IPS DF 6.9 (cell line): ENCODE measurements at places on chromosomes 7 and 10.

- H3K27me3 ChIP-seq, result no peaks in the 10 kb centered on the region
- no peaks in the 10 kb centered on the region for H3K4me1 ChIP-seq
- H3K36me3 ChIP-seq, result no peaks in the 10 kb centered on the region
- no peak overlapping the region for H3K4me3 ChIP-seq
- no peak overlapping the region for H3K27ac ChIP-seq
These were observed 382.1 kb downstream of the ANKRD7 start for GRCh38 chr7:118606602-118607001.

DNA sequence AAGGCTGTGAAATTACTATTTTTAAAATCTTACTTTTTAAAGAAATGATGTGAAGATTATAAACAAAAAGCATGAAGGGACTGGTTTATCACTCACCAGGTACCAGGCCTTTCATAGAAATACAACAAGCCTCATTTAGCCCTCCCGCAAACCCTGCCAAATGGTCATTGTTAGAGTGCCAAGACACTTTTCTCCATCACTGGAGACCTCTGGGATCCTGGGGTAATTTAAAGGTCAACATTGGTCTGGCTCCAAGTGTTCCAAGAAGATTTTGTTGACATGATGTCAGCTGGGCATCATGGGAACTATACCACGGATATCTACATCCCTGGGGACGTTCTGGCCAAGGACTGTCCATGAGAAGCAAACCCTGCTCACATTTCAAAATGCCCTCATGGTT lies 138.0 kb upstream of the FRMD4A start:
- no peaks in the 10 kb centered on the region for H3K27me3 ChIP-seq
- no peaks in the 10 kb centered on the region for H3K4me1 ChIP-seq
- no peak overlapping the region for H3K27ac ChIP-seq
- H3K36me3 ChIP-seq, result no peaks in the 10 kb centered on the region
- no peak overlapping the region for H3K4me3 ChIP-seq

DNA sequence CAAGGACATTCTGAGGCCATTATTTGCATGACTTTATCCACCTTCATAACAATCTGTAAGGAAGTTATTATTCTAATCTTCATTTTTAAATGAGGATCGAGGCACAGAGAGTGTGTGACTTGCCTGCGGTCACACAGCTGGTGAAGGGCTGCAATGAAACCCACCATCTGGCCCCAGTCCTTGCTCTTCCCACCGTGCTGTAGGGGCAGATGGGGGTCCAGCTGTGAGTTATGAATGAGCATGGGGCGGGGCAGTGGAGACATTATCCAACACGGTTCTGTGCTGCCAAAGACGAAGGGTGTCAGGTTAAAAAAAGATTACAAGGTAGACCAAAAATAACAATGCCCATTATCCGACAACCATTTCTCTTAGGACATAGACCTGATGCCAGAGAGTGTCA lies 417.5 kb upstream of the MGMT start:
- no peaks in the 10 kb centered on the region for H3K27me3 ChIP-seq
- H3K4me1 ChIP-seq, result no peaks in the 10 kb centered on the region
- no peak overlapping the region for H3K4me3 ChIP-seq
- no peak for DNase-seq
- no peak overlapping the region for H3K27ac ChIP-seq

DNA sequence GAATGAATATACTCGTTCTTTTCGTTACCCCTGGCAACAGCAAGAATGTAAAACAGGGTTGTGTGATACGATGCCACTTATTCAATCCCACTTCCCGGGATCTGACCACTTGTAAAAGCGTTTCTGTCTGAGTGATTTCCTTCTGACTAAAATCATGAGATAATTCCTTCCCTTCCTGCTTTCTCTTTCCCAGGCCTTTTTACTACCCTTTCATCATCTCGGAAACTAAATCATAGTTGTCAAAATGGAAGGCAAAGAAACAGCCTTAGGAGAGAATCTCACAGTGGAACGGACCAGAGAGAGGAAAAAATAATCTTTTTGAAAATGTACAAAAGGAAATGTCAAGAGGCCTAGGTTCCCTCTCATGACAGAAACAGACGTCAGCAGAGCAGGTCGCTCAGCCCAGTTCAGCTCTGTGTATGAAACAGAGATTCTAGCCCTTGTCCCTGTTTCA lies 29.8 kb downstream of the DIP2C start:
- H3K36me3 ChIP-seq, result no peaks in the 10 kb centered on the region
- H3K4me3 ChIP-seq, result no peak overlapping the region
- no peak overlapping the region for H3K27ac ChIP-seq
- no peaks in the 10 kb centered on the region for H3K27me3 ChIP-seq
- DNase-seq, result no peak

GRCh38 chr10:55837273-55837672 lies 523.8 kb downstream of the ZWINT start:
- H3K27me3 ChIP-seq, result no peaks in the 10 kb centered on the region
- no peak overlapping the region for H3K27ac ChIP-seq
- no peak for DNase-seq
- H3K4me3 ChIP-seq, result no peak overlapping the region
- no peaks in the 10 kb centered on the region for H3K4me1 ChIP-seq
- H3K36me3 ChIP-seq, result no peaks in the 10 kb centered on the region

- no peak overlapping the region for H3K27ac ChIP-seq
- H3K27me3 ChIP-seq, result no peaks in the 10 kb centered on the region
- DNase-seq, result no peak
- H3K4me3 ChIP-seq, result no peak overlapping the region
These were observed 123.4 kb downstream of the NEURL1 start for GRCh38 chr10:103616705-103617601.

DNA sequence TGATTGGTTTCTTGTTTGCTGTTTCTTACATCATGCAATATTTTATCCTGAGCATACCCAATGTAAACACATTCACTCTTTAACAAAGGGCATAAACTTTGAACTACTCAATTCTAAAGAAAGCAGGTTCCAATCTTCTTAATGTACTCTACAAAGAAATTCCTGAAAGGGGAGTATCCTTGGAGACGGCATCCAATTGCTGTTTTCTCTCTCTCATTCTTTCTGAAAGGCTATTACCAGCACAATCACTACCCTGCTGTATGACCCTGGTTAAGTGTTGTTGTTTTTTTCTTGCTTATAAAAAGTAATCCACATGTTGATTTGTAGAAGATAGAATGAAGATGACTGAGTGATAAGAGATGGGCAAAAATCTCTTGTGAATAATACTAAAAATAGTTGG lies 176.0 kb downstream of the ZNF365 start:
- H3K27me3 ChIP-seq, result no peaks in the 10 kb centered on the region
- DNase-seq, result no peak
- no peaks in the 10 kb centered on the region for H3K4me1 ChIP-seq
- H3K27ac ChIP-seq, result no peak overlapping the region

- H3K36me3 ChIP-seq, result no peaks in the 10 kb centered on the region
- H3K27ac ChIP-seq, result no peak overlapping the region
- DNase-seq, result no peak
- H3K27me3 ChIP-seq, result no peaks in the 10 kb centered on the region; the same call in 1 of the 2 replicates
These were observed 26.1 kb upstream of the TRUB1 start for GRCh38 chr10:114911801-114912469.

- no peaks in the 10 kb centered on the region for H3K36me3 ChIP-seq
- no peak overlapping the region for H3K4me3 ChIP-seq
- no peak overlapping the region for H3K27ac ChIP-seq
These were observed 55.5 kb downstream of the KLF6 start for GRCh38 chr10:3729397-3729976.

DNA sequence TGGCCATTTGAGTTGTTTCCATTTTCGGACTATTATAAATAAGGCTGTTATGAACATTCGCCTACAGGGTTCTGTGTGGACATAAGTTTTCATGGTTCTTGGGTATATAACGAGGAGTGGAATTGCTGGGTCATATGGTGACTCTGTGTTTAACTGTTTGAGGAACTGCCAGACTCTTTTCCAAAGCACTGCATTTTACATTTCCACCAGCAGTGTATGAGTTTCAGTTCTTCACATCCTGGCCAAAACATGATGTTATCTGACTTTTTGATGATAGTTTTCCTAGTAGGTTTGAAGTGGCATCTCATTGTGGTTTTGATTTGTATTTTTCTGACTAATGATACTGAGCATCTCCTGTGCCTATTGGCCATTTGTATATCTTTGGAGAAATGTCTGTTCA lies 5.4 kb downstream of the SUV39H2 start:
- no peak overlapping the region for H3K4me3 ChIP-seq
- no peaks in the 10 kb centered on the region for H3K4me1 ChIP-seq
- H3K27ac ChIP-seq, result no peak overlapping the region

GRCh38 chr10:13990392-13990805 lies 340.3 kb downstream of the FRMD4A start:
- no peak for DNase-seq
- 0 out of 2 replicates have a peak, but pooled peaks cover 2% of the 10 kb centered on the region for H3K4me1 ChIP-seq
- no peak overlapping the region for H3K27ac ChIP-seq
- no peak overlapping the region for H3K4me3 ChIP-seq

DNA sequence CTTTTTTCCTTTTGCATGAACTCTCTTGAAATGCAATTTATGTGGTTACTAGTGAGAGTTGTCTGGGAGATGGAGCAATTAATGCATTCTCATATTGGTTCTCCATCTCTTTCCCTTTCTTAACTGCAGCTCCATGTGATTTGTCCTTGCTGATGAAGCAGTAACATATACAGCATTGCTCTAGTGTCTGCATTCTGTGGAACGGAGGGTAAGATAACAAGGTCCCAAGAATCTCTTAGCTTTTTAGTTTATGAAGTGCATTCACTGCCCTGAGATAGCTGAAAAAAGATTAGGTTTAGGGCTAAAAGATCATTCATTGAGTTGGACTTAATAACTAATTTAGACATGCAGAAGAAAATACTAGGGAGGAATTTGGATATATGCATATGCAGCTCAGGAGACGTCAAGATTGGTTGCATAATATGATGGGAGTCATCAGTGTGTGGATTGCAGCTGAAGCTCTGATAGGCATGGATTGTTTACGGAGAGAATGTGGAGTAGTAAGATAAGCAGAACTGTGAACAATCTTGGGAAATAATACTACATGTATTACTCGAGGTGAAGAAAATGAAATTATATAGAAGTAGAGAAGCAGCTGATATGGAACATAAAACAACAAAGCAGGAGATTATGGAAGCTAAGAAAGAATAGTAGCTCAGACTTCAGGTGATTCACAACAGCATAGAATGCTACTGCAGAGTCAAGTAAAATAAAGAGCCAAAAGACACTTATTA lies 404.7 kb downstream of the ARL4A start:
- no peaks in the 10 kb centered on the region for H3K4me1 ChIP-seq
- H3K4me3 ChIP-seq, result no peak overlapping the region
- no peaks in the 10 kb centered on the region for H3K27me3 ChIP-seq

GRCh38 chr10:103895411-103896186 lies 22.4 kb downstream of the STN1 start:
- peaks cover 9% of the 10 kb centered on the region; the same call in 1 of the 2 replicates for H3K36me3 ChIP-seq
- no peak for DNase-seq
- no peak overlapping the region for H3K4me3 ChIP-seq
- H3K27me3 ChIP-seq, result no peaks in the 10 kb centered on the region

DNA sequence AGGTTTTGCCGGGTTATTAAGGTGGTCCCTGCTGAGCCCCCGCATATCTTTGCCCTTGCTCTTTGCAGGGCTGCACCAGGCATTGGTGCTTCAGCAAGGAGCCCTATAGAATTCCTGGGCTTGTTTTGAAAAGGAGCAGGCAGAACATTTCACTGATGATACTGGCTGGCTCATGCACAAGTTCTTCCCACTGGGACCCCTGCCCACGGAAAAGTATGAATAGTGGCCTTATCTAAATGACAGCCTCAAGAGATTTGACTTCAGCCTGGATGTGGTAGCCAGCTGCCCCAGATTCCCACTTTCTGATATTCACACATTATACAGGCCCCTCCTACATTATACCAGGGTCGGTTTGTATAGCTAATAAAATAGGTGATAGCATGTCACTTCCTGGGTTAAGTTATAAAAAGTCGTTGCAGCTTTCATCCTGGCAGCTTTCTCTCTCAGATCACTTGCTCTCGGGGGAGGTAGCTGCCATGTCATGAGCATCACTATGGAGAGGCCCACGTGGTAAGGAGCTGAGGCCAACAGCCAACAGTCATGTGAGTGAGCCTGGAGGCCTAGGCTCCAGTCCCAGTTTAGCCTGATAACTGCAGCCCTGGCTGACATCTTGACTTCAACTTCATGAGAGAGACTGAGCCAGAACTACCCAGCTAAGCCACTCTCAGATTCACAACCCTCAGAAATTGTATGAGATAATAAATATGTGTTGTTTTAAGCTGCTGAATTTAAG lies 16.8 kb upstream of the CRTAC1 start:
- H3K27me3 ChIP-seq, result no peaks in the 10 kb centered on the region; the same call in 1 of the 2 replicates
- no peak for DNase-seq
- H3K4me1 ChIP-seq, result no peaks in the 10 kb centered on the region; the same call in 1 of the 2 replicates
- no peaks in the 10 kb centered on the region for H3K36me3 ChIP-seq
- H3K27ac ChIP-seq, result no peak overlapping the region

DNA sequence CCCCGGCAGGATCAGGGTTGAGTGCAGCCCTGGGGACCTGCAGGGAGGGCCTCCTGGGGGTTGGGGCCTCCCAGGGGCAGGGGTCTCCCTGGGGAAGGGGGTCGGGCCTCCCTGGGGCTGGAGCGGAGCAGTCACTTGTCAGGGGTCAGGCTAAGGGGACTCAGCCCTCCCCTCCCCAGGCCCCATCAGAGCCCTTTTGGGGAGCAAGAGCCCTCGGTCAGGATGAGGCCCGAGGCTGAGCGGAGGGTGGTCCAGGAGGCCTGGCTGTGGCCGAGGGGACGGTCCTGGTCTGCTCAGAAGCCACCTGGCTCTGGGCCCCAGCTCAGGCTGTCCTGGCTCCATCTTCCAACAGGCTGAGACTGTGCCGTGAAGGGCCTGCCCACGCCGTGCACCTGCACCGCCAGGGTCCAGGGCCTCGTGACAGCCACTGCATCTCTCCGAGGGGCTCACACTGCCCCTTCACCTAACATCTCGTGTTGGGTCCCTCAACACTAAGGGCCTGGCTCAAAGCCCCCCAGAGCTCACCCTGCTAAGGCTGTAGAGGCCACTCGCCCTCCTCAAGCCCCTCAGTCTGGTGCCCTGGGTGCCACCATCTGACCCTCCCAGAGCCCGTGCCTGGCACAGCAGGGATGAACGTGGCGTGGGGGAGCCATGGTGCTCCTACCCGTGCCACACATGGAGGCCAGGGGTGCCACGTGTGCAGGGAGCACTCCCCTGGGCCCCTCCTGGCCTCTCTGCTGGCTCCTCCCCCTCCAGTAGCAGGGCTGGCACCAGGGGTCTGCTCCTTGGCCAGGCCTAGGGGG lies 12.9 kb downstream of the BHLHA15 start:
- H3K27me3 ChIP-seq, result no peaks in the 10 kb centered on the region
- DNase-seq, result no peak
- H3K4me3 ChIP-seq, result no peak overlapping the region
- no peaks in the 10 kb centered on the region; the same call in 1 of the 2 replicates for H3K36me3 ChIP-seq
- H3K4me1 ChIP-seq, result no peaks in the 10 kb centered on the region

- H3K27ac ChIP-seq, result no peak overlapping the region
- H3K4me1 ChIP-seq, result no peaks in the 10 kb centered on the region
- no peak for DNase-seq
- no peak overlapping the region for H3K4me3 ChIP-seq
These were observed 7.1 kb upstream of the KLHL7 start for GRCh38 chr7:23098460-23098859.

- H3K4me3 ChIP-seq, result no peak overlapping the region
- H3K27ac ChIP-seq, result no peak overlapping the region
These were observed 556.8 kb upstream of the GHITM start for GRCh38 chr10:83582407-83583095.

- DNase-seq, result no peak
- H3K27ac ChIP-seq, result no peak overlapping the region
- H3K36me3 ChIP-seq, result no peaks in the 10 kb centered on the region
- H3K27me3 ChIP-seq, result no peaks in the 10 kb centered on the region
- no peaks in the 10 kb centered on the region for H3K4me1 ChIP-seq
These were observed 184.7 kb upstream of the PFKP start for GRCh38 chr10:2882628-2883027.
